Activated CD4-positive, alpha-beta T cell treated with anti-CD3 and anti-CD28 coated beads for 4 hours (primary cell): ENCODE measurements at places on chromosomes 1 and 21.
A peak's percentile ranks its signal among the peaks of the same experiment; 100 is the strongest.

DNA sequence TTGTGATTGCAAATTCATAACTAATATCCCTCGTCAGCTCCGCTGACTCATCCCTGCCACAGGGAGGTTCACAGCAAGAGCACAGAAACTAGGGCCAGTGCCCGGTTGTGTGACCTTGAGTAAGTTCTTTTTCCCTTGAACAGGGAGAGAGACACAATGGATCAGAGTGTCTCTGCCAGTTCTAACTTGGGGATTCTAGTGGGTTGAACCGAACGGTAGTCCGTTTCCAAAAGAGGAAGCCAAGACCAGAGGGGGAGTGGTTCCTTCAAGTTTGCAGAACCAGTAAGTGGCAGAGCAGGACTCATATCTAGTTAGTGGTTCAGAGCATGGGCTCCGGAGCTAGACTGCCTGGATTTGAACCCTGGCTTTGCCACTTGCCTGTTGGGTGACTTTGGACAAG lies 4.9 kb upstream of the SHISA4 start:
- no peak for DNase-seq

DNA sequence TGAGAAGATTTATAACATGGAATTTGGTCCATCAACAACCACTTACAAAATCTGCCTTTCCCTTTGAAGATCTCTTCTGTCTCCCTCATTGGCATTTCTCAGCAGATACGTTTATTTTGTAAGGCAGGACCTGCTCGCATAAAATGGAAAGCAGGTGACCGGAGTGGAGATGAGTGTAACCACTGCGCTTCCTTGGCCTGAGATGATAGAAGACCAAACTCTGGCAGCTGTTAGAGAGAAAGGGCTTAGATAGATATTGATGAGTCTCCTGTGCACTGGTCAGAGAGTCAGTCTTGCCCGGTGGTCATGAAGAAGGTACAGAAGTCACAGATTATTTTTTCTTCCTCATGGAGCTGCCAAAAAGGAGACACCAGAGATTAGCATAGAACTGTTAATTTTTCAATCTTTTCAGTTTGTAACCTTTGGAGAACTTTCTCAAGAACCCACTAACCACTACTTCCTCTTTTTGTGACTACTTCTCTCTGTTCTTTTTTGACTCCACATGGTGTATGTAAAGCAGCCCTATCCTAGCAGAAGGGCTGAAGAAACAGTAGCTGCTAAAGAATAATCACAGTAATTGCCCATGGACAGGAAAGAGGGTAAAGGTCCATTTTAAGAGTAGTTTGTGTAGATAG lies 47.6 kb downstream of the FCRL3 start:
- no peak for DNase-seq

DNA sequence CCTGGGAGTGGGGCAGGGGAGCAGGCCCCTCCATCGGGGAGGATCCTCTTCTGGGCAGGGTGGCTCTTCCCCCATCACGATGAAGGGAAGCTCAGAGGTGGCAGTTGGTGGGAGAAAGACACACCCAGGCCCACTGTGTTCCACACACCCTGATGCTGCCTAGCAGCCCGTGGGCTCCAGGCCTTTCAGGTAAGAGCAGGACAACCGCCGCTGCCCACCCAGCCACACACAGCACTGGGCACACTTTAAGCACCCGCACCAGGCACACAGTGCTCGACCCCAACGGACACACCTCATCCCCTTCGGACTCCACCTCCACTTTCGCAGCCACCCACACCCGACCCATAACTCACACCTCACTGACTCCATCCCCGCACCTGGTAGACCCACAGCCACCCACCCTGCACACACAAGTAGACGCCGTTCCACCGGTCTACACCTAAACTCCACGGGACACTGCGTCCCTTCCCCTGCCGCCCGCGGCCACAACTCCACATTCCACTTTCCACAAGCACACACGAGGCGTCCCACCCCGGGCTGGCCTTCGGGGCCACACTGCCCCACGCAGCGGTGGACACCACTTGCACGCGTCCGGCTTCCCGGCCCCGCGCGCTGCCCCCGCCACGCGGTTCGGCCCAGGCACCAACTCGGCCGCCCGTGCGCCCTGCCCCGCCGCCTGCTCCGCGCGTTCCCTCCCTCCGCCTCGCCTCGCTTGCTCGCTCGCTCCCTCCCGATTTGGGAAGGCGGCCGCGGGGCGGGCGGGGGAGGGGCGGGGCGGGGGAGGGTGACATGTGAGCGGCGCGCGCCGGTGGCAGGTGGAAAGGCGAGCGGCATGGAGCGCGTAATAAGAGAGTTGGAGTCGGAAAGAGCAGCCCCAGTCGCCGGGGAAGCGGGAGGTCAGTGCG lies at the start of gene KCNQ4:
KCNQ4 (plus strand) TSS at position 787 of the 905 bp plus-strand sequence. CDS start 307 bp downstream, outside the sequence.
- peak; percentile 32 for DNase-seq

GRCh38 chr1:180919183-180919700 lies 6.5 kb downstream of the KIAA1614 start:
- no peak for DNase-seq

DNA sequence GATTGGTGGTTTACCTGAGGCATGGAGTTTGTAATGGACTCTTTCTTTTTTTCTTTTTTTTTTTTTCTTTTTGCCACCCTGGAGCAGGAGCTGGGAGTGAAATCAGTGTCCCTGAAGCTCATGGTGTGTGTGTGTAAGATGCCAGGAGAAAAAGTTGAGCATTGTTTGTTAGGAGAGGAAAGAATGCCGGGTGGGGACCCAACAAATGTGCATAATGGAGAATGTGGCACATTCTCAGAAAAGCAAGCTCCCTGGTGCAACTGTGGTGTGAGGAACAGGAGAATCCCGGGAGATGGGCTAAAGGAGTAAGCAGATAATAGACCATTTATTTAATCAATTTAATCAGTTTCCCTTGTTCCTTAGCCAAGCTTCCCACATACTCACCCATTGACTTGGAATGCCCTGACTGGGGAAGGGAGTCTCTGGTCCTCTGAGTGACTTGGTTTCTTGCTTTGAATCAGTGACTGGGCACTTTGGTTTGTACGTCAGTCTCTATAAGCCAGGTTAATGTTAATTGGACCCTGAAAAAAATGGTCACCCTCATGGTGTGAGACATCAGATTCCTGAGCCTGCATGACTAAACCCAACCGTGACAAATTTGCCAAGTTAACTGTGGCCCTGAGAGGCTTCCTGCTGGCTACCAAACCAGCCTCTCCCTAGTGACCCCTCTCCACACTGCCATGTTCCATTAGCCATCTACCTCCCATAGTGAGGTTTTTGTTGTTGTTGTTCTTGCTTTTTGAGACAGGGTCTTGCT lies 43.9 kb upstream of the ITPKB start:
- DNase-seq: no peak

- DNase-seq: no peak
These were observed 11.0 kb downstream of the RAP1A start for GRCh38 chr1:111630567-111630966.

GRCh38 chr1:201062511-201063091 lies 39.1 kb upstream of the KIF21B start:
- DNase-seq: no peak

DNA sequence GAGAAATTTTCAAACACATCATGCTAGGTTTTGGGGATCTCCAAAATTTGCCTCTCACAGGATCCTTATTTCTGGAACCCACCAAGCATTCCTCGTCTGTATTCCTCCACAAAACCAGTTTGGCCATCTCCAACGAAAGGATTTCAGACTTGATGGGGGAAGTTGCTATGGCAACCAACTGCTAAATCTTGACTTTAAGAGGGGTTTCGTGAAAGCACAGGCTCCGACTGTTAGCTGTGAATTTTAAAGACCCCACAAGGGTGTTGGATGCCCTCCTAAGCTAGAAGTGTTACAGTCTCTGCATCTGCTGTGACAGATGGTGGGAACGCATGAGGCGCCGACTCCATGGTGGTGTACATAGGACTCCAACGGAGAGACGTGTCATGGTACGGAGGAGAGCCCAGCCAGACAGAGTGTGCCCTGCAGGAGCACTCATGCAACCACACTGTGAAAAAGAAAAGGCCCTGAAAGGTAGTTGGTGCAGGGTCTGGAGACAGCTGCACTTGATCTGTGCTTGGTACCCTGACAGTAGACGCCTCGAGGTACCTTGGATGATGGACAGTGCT lies 147.1 kb downstream of the ASTN1 start:
- no peak for DNase-seq

DNA sequence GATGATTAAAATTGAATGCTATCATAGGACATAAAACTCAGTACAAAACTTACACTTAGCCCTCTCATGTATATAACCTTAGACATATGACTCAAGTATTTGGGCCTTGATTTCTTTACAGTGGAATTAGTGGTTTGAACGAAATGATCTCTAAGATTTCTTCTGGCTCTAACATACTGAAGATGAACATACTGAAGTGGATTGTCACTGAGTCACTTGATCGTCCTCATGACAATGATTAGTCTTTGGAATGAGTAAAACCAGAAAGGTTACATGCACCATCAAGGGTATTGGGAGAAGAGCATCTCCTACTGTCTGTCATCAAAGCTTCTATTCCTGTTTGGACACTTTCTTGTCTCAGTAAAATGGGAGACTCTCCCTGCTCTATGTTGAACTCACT lies 17.4 kb downstream of the FMN2 start:
- DNase-seq: no peak

- no peak for DNase-seq
These were observed 65.8 kb downstream of the FH start for GRCh38 chr1:241453732-241454131.

GRCh38 chr1:196183941-196184340 lies 424.3 kb downstream of the KCNT2 start:
- no peak for DNase-seq

DNA sequence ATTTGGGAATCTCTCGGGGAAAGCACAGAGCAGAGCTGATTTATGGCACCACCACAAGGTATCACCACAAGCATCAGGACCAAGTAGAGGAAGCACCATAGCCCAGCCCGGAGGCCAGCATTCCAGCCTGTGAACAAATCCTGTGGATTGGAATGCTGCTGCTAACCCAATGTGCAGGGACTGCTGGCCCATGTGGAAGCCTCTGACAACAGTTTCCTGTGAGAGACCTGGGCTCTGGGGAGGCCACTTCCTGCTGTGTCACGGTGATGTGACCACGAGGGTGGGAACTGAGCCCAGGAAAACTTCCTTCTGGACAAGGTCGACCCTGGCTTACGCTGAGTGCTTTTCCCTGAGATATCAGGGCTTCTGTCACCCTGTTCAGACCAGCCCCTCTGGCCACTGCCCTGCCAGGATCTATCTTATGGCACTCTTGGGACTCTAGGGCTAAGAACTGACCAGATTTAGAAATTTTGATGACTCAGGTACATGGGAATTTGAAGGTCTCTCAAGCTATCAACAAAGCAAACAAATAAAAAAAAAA lies 88.3 kb upstream of the NGF start:
- DNase-seq: no peak

GRCh38 chr1:906600-907420 lies 16.9 kb upstream of the SAMD11 start:
- DNase-seq: no peak

- no peak for DNase-seq
These were observed at the start of gene CALML6 for GRCh38 chr1:1914971-1915692. TSS of gene CALML6 (plus strand) at chr1:1915260. CDS start at chr1:1915281, 21 bp downstream.

DNA sequence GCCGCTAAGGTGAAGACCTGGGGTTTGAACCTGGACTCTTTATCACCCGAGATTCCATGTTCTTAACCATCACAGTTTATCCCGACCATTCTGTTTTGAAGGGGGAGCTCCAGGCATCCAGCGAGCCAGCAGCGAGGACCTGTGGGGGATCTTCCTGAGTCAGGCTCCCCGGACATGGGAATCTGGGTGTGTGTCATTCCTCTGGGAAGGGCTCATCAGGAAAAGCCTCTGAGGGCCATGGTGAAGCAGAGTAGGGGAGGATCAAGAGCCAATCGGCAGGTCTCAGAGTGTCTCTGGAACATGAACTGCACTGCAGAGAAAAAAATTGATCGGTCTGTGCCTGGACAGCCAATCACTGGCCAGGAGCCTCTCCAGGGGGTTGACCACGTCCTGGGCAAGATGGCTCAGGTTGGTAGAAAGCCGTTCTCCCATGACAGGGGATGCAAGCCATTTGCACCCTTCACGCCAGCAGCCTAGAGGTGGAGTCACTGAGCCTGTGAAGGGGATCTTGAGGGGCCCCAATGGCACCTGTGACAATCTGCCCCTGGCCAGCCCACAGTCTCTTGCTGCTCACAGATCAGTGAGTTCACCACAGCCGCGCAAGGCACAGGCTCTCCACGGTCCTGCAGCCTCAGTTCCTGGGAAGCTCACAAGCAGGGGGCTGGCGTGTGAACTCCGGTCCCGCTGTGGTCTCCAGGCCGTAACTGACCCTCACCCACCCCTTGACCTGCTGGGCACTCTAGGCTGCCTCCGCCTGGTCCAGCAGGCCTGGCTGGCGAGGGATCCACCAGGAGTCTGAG lies 20.4 kb upstream of the ACTRT2 start:
- DNase-seq: no peak

DNA sequence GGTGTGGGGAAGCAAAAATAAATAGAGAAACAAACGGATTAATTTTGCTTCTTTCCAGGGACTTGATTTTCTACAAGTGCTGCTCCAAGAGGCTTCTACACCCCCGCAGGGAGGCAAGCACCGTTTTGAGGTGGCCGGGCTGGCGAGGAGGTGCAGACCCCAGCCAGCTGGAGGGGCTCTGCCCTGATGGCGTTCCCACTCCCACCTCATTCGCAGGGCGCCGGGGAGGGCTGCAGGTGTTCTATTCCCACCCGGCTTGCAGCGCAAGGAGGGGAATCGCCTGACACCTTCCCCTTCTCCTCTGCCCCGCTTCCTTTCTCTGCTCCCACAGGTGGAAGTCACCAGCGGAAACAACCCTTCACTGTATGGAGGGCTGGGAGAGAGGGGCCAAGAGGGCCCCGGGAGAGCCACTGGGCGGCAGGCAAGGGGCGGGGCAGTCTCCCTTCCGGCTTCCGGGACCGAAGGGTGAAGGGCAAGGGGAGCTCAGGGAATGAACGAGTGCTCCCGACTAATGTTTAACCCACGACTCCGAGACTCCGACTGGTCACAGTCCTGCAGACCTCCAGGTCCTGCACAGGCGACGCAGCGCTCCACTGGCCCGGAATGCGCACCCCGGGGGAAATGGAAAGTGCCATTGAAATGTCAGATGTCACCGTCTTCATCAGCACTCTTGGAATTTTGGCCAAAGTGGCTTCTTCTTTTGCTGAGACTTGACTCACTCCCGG lies 29.1 kb downstream of the TEX35 start:
- peak; percentile 18 for DNase-seq

DNA sequence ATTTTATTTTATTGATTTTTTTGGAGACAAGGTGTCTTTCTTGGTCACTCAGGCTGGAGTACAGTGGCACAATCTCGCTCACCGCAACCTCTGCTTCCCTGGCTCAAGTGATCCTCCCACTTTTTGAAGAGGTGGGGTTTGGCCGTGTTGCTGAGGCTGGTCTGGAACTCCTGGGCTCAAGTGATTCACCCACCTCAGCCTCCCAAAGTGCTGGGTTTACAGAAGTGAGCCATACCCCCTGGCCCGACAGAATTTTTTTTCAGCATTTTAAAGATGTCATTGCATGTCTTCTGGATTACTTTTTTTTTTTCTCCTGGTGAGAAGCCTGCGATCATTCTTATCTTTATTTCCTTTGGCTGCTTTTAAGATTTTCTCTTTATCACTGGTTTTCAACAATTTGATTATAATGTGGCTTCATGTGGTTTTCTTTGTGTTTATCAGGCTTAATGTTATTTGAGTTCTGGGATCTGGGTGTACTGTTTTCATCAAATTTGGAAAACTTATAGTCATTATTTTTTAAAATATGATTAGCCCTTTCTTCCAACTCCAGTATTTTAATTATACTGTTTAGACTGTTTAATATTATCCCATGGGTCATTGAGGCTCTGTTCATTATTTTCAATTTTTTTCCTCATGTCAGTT lies 23.1 kb upstream of the PTBP2 start:
- no peak for DNase-seq

GRCh38 chr21:43262427-43262826 lies 93.6 kb downstream of the CRYAA start:
- DNase-seq: no peak
